ENCODE measurements at places on chromosomes 2 and 18.
A peak's percentile ranks its signal among the peaks of the same experiment; 100 is the strongest.

DNA sequence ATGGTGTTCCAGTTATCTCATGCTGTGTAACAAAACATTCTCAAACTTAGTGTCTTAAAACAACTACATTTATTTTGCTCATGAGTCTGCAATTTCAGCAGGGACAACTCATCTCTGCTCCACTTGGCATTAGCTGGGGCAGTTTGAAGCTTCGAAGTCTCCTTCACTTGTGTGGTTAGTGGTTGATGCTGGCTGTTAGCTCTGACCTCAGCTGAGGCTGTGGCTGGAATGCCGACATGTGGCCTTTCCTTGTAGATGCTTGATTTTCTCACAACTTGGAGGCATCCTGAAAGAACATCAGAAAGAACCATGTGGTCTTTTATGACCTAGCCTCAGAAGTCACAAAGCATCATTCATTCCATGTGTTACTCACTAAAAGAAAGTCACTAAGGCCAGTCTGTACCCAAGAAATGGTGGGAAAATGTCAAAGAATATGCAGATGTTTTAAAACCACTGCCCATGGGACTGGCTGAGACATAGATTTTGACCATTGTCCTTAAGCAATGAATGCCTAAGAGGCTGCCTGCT is 3.8 kb upstream of the TMSB10 start:
- peak; percentile 41 for DNase-seq

DNA sequence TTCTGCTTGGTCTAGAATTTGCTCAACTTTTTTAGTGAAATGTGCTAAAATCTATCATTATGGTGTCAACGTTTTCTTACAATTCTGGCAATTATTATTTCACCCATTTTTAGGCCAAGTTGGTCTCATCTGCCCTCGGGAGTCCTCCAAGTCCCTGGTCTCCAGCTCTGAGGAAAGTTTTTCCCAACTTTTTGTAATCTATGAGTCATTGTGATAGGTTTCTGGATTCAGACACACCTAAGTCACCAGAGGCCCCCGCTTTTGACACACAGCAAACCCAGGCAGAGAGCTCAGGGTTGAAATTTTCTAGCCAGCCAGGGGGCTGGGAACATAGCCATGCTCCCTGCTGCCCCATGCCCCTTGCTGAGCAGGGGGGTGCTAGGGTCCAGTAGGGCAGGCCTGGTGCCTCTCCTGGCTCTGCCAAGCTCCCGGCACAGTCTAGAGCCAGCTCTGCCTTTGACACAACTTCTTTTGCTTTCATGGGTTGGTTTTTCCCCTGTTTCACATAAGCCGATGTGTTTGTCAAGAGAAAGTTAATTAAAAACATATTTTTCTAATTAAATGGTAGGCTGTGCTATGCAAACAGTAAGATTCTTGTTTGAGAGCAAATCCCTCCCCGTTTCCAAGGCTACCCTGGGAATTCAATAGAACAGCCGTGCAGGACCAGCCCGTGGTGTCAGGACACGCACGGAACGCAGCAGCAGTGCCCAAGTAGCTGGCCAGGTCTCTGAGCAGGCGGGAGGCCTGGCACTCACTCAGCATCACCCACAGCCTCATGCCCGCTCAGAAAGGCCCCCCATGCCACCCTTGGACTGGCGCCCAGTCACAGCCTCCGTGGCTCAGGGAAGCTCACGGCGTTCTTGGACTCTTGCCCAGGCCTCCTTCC is 25.5 kb upstream of the SNED1 start:
- no peak for DNase-seq

GRCh38 chr2:227052879-227053278 is 111.1 kb downstream of the COL4A4 start:
- DNase-seq, result no peak

- peak; percentile 76 for DNase-seq
Observed at GRCh38 chr2:69514406-69514805, 77.2 kb upstream of the NFU1 start.

GRCh38 chr2:44825702-44826101 is 115.8 kb upstream of the SIX3 start:
- DNase-seq, result no peak

- DNase-seq, result no peak
Observed at GRCh38 chr2:205858881-205859441, 176.7 kb downstream of the NRP2 start.

DNA sequence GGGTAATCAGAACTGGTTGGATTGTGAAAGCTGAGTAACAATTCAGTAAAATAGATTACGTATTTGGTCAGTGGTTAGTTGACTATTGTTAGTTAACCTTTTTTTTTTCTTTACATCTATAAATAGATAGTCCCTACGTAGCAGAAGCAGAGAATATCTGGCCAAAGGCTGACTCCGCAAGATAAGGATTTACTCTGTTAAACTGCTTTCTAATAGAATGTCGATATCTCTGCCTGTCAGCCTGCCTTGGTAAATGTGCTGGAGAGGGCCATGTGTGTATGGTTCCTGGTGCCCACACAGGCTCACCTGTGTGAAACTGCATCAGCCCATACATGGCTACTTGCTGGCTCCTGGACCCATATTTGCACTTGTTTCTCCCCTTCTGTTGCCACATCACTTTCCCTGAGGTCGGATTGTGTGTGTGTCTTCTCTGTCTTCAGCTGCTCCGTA is 94.4 kb downstream of the CRIM1 start:
- no peak for DNase-seq

DNA sequence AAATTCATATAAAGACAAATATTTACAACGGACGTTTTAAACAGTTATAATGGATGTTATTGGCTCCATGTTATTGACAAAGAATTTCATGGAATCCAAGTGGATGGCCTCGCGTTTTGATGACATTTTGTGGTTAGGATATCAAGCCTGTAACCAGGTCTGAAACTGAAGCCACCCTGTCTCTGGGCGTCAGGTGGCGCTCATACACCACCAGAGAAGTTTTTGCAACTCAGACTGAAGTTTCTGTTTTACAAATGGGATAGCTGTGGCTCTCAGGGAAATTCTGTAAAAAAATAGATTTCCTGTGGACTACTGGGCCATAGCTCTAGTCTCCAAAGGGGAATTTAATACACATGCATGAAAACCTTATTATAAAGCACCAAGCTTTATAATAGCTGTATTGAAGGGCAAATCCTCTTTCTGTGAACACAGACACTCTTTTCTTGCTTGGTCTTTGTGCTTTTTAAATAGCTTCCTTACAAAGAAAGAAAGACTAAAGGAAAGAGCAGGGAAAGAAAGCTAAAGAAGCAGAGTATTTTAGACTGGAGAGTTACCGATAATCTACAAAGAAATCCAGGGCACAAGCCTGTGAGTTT is 86.7 kb downstream of the C18orf54 start:
- peak; percentile 92 for DNase-seq

GRCh38 chr2:213036836-213037235 is 114.6 kb downstream of the IKZF2 start:
- no peak for DNase-seq

GRCh38 chr18:35121531-35121930 is 80.3 kb downstream of the MAPRE2 start:
- no peak for DNase-seq

DNA sequence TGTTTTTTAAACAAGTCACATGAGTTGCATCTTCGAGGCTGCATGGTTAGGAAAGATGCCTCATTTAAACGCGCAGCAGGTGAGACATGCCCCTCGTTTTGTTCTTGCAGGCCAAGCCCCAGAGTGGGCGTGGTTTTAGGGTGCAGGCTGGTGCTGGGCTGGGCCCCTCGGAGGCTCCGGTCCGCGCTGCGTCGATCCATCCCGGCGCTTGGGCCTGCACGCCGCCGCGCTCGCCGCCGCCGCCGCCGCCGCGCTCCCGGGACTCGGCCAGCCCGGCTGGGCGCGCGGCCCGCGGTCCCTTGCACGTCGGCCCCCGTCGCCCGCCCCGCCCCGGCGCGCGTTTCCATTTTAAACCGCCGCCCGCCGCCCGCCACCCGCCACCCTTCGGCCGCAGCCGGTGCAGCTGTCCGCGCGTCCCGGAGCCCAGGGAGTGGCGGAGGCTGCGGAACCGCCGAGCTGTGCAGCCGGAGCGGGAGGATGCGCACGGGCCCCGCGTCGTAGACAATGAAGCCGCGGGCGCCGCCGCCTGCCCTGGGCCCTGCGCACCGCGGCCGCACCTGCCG is 175.5 kb downstream of the AGAP1 start:
- DNase-seq, result peak; percentile 95

- DNase-seq, result peak; percentile 90
Observed at GRCh38 chr18:62982600-62983251, 267.4 kb downstream of the PHLPP1 start.

GRCh38 chr2:75790814-75791467 is 80.2 kb upstream of the GCFC2 start:
- no peak for DNase-seq

GRCh38 chr2:226154610-226155009 is 645.0 kb downstream of the IRS1 start:
- no peak for DNase-seq

DNA sequence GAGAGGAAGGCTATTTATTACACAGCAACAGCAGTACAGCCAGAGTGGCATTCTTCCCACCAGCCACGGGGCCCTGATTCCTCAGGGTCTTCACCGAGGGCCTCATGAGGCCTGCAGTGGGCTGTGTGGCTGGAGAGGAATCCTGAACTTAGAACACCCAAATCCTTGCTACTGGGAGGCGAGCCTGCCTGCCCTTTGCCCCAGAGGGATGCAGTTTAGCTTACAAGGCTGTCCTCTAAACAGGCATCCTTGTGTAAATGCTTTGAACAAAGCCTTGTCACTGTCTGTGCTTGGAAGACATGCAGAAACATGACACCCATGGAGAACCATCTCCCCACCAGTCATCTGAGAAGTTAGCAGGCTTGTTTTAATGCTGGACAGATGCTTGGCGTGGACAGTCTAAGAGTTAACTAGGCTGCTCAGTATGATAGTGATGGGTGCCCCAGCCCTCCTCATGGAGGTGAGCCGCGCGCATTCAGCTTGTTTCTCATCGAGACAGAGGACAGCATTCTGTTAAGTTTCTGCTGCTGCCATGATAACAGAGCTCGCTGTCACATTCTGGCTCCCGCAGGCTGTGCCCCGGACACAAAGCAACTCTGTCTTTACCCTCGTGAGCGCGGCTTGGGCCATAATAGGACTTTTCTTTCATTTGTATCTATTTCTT is 42.9 kb downstream of the ADI1 start:
- DNase-seq, result no peak

DNA sequence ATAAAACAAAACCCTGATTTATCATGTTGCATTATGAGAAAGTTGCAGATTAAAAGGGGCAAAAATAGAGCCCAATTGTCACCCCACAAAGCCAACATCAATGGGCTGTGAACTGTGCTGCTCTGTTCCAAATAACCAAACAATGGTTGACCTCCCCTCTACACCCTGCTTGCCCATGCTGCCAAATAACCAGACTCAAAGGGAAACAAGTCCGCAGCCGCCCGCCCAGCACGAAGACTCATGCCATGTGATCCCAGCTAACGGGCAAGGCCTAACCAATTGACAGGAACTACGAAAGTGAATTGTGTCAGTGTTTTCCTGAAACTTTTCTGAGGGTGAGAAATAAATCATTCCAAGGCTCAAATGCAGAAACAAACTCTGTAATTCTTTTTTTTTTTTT is 97.9 kb upstream of the RIOK3 start:
- DNase-seq, result no peak

GRCh38 chr2:38601463-38602135 is 1.1 kb downstream of the HNRNPLL start:
- no peak for DNase-seq

DNA sequence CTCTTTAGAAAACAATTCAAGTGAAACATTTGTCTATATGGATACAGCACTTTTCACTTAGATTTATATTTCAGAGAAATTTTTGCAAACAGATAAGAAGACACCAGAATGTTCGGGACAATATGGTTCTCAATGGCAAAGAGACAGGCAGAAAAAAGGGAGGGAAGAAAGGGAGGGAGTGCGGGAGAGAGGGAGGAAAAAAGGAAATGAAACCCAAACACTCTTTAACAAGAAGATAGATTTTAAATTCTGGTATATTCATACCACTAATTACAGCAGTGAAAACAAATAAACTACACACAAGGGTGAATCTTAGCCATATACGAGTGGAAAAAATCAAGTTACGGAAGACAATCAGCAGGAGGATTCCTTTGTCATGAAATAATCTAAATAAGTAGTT is 3.0 kb downstream of the PASK start:
- no peak for DNase-seq

GRCh38 chr2:200253639-200254038 is 52.9 kb upstream of the SPATS2L start:
- no peak for DNase-seq

Data from endodermal cell (in vitro differentiated cells).